ENCODE measurements at places on chromosomes 1 and 21.
A peak's percentile ranks its signal among the peaks of the same experiment; 100 is the strongest.

- no peaks in the 10 kb centered on the region for H3K27me3 ChIP-seq
- H3K4me1 ChIP-seq: no peaks in the 10 kb centered on the region
- no peak overlapping the region for H3K4me3 ChIP-seq
- H3K27ac ChIP-seq: no peak overlapping the region
- H3K36me3 ChIP-seq: no peaks in the 10 kb centered on the region
- no peak for DNase-seq
Measured at GRCh38 chr1:18064534-18064933, 43.1 kb upstream of the IGSF21 start.

DNA sequence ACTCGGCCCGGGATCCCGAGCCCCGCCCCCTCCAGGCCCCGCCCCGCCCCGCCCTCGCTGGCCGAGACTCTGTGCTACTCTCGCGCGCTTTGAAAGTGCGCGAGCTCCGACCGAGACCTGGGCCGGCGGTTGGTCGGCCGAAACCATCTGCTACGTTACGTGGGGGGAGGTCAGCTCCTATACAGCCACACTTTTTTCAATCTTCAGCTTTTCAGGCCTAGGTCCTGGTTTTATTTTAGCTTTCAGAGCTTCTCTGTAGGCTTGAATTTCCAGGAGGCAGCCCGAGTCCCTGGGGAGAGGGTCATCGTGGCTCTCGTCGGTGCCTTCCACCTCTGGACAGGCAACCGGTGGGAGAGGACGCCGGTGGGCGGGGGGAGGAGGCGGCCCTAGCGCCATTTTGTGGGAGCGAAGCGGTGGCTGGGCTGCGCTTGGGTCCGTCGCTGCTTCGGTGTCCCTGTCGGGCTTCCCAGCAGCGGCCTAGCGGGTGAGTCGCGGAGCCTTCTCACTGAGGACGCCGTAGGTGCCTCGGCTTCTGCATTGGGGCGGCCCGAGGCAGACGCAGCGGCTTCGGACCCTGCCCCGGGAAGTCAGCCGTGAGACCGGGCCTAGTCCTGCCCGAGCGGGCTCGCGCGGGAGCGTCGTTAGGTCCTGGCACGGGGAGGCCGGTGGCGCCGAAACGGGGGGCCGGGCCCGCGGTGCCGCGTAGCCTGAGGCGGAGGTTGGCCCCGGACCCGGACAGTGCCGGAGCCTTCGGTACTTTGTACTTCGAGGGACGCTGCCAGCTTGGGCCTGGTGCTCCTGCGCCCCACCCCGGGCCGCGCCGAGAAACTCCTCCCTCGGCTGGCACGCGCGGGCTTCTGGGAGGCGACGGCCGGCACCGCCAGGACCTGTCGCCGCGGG is at the start of gene TARDBP:
Gene TARDBP (plus strand): TSS at position 395 of the 900 bp plus-strand sequence. CDS start 1,074 bp downstream, outside the sequence.
- peak within 1 kb of the TSS; percentile 95 for H3K4me3 ChIP-seq
- peak within 1 kb of the TSS; percentile 99 for H3K27ac ChIP-seq
- peaks cover 27% of the 10 kb centered on the region for H3K36me3 ChIP-seq
- H3K27me3 ChIP-seq: no peaks in the 10 kb centered on the region
- H3K4me1 ChIP-seq: peaks cover 10% of the 10 kb centered on the region

DNA sequence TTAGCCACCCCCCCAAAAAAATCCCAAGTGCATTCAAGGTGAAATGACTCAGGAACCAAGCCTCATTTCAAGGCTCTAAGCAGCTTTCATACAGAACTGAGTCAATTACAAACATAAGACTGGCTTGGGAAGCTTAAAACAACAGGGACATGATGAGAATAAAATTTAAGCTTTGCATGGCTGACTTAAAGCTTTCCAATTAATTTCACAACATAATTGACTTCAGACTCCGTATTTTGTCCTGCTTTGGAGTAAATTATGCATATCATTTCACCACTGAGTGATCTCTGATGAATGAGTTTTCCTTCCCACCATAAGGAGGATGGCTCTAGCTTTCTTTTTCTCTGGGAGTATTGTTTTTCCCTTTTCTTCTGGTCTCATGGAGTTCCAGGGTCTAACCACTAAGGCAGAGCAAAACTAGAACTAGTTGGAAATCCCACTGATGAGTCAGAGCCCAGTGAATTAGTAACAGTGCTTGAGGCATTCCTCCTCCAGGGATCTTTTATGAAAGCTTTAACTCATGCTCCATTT is 72.8 kb downstream of the XCL2 start:
- no peaks in the 10 kb centered on the region for H3K27me3 ChIP-seq
- no peak for DNase-seq
- H3K27ac ChIP-seq: no peak overlapping the region
- H3K36me3 ChIP-seq: no peaks in the 10 kb centered on the region

DNA sequence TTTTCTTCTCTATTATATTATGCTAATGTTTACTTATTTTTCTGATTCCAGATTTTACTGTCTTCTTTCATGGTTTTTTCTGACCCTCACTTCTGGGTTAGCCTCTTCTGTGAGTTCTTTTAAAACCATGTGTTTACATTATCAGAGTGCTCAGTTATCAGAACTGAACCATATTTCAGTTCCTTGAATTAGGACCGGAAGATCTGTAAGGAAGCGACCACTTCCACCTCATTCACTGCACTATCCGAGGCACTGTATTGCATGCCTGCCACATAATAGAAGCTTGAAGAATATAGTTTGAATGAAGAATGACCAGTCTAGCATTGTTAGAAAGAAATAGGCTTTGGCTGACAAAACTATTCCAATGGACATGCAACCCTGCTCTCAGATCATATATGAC is 281.0 kb upstream of the DEPDC1 start:
- no peaks in the 10 kb centered on the region for H3K4me1 ChIP-seq
- H3K27ac ChIP-seq: no peak overlapping the region
- H3K36me3 ChIP-seq: no peaks in the 10 kb centered on the region
- H3K27me3 ChIP-seq: no peaks in the 10 kb centered on the region

GRCh38 chr1:239418681-239419080 is 32.3 kb downstream of the CHRM3 start:
- no peak overlapping the region for H3K27ac ChIP-seq
- no peaks in the 10 kb centered on the region for H3K4me1 ChIP-seq
- DNase-seq: no peak
- H3K36me3 ChIP-seq: no peaks in the 10 kb centered on the region
- no peak overlapping the region for H3K4me3 ChIP-seq
- H3K27me3 ChIP-seq: no peaks in the 10 kb centered on the region

DNA sequence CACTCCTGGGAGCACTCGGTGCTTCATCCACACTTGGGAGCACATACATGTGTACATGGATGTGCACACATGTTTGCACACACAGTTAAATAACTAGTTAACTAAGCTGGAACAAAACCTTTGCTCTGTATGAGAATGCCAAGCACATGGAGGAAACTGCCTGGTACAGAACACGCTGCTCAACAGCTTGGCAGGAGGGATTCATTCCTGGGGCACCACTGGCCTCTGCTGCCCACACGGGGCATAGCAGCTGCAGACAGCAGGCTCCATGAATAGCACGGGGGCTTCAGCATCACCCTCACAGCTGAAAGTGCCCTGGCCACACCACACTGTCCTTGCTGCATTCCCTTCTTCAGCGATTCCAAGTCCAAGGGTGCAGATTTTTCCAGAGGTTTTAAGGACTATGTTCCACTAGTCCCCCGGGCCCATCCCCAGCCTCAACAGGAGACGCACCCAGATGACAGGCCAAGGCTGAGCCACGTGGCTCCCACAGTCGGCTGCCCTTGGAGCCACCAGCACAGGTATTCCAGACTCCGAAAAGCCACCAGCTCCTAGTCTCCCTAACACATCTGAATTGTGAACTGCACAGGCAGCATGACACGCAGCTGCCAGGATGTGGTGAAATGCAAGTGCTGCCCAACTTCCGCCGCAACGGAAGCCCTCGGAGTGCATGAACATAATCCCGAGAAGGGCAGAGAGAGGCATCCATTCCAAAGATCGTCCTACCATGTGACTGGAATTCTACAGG is 16.9 kb downstream of the NPHP4 start:
- 0 out of 2 replicates have a peak, but pooled peaks cover 5% of the 10 kb centered on the region for H3K4me1 ChIP-seq
- H3K27me3 ChIP-seq: no peaks in the 10 kb centered on the region
- H3K27ac ChIP-seq: no peak overlapping the region
- DNase-seq: no peak
- no peak overlapping the region for H3K4me3 ChIP-seq

- DNase-seq: no peak
- no peaks in the 10 kb centered on the region for H3K4me1 ChIP-seq
- H3K27ac ChIP-seq: no peak overlapping the region
- peaks cover 17% of the 10 kb centered on the region for H3K36me3 ChIP-seq
Measured at GRCh38 chr1:231274119-231274825, 33.3 kb downstream of the GNPAT start.

- H3K36me3 ChIP-seq: no peaks in the 10 kb centered on the region
- no peaks in the 10 kb centered on the region for H3K4me1 ChIP-seq
- H3K27ac ChIP-seq: no peak overlapping the region
- no peak overlapping the region for H3K4me3 ChIP-seq
- DNase-seq: no peak
Measured at GRCh38 chr21:27466140-27466539, 499.3 kb upstream of the ADAMTS5 start.

DNA sequence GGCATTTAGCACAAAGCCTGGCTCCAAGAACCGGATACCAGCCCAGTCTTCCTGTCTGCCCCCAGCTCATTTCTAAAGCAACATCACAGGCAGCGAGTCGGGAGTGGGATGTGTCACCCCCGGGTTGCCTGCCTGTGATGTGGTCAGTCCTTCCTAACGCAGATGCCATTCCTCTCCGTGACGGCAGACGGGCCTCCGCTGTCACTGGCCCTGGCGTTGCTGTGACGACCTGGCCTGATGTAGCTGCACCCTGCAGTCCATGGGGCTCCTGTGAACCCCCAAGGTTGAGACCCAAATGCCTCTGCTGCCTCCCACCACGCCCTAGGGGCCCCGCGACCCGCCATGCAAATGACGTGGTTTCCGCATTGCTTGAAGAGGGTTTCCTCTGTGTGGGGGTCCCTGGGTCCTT is 12.3 kb downstream of the TNFRSF1B start:
- peaks cover 3% of the 10 kb centered on the region for H3K4me1 ChIP-seq
- no peaks in the 10 kb centered on the region for H3K36me3 ChIP-seq
- H3K4me3 ChIP-seq: no peak overlapping the region
- H3K27me3 ChIP-seq: no peaks in the 10 kb centered on the region

DNA sequence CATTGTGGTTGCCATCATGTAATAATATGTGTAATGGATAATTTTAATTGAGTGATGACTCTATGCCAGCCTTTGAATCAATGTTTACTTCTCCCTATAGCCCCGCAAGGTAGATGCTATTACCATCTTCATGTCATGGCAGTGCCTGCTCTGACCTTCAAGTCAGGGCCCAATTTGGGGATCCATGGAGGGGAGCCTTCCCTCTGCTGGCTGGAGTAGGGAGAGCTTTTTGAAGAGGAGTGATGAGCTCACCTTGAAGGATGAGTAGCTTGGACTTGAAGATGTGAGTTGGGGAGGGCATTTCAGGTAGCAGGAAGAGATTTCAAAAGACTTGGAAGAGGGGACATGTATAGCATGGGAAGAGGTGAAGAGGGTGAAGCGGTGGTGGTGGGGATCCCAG is 189.2 kb downstream of the FOXD2 start:
- H3K4me3 ChIP-seq: no peak overlapping the region
- H3K27ac ChIP-seq: no peak overlapping the region
- DNase-seq: no peak

DNA sequence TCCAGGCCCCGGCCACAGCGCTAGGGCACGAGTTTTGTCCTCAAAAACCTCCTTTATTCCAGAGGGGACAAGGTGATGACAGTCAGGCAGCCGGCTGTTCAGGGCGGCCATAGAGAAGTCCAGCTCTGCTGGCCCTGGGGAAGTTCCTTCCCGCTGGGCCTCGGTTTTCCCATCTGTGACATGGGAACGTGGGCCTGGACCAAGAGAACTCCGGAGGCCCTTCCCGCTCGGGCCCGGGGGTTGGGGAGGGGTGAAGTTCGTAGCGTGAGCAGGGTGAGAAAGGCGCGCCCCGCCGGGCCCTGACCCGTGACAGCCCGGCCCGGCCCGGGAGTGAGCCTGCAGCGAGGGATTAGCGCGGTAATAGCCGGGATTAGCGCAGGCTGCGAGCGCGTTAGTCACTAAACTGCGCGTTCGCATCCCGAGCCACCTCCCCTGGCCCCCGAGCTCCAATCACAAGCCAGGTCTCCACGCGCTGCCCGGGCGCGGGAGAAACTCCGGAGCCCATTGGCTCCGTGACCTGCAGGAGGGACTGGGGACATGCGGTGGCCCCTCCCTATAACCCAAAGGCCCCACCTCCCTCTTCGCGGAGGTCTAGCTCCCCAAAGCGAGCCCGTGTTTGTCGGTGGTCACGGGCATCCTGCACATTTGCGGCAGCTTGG is 29.8 kb upstream of the PADI2 start:
- DNase-seq: no peak
- H3K4me1 ChIP-seq: no peaks in the 10 kb centered on the region
- H3K4me3 ChIP-seq: no peak overlapping the region
- H3K27ac ChIP-seq: no peak overlapping the region
- H3K27me3 ChIP-seq: no peaks in the 10 kb centered on the region
- H3K36me3 ChIP-seq: no peaks in the 10 kb centered on the region

- no peaks in the 10 kb centered on the region for H3K27me3 ChIP-seq
- no peak for DNase-seq
- H3K4me1 ChIP-seq: peaks cover 17% of the 10 kb centered on the region
- no peak overlapping the region for H3K4me3 ChIP-seq
Measured at GRCh38 chr1:159906960-159907359, 7.0 kb upstream of the CFAP45 start.

DNA sequence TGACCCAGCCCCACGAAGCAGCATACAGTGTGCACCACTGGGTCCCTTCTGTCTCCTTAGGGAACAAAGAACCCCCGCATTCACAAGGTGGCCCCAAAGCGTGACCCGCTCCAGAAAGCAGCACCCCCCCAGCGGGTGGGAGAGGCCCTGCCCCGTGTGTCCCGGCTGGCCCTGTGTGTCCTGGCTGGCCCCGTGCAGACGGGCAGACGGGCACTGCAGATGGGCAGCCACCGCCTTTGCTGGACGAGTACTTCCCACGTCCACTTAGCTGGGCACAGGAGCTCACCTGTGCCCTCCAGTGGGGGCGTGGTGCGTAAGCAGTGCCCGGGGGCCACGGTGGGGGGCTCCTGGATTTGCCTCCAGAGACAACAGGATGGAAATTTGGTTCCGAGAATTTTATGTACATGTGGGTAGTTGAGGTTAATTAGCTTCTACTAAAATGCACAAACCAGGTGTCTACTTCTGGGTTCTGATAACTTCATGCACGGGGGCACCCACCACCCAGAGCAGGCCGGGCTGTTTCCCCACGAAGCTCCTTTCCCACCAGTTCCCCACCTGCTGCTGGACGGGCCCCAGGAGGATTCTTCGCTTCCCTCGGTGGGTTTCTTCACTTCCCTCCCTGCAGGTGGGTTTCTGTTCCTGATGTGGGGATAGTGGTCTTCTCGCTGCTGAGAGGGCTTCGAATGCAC is 33.2 kb upstream of the SLC19A1 start:
- H3K27me3 ChIP-seq: no peaks in the 10 kb centered on the region
- no peak overlapping the region for H3K4me3 ChIP-seq
- no peaks in the 10 kb centered on the region for H3K36me3 ChIP-seq
- H3K27ac ChIP-seq: no peak overlapping the region
- peaks cover 4% of the 10 kb centered on the region for H3K4me1 ChIP-seq

GRCh38 chr21:33027401-33028286 is 1.9 kb downstream of the OLIG2 start:
- no peak overlapping the region for H3K4me3 ChIP-seq
- peak; percentile 73 for DNase-seq
- H3K27ac ChIP-seq: no peak overlapping the region
- peaks cover 24% of the 10 kb centered on the region for H3K4me1 ChIP-seq

GRCh38 chr1:10706376-10706913 is 90.0 kb downstream of the CASZ1 start:
- H3K27me3 ChIP-seq: no peaks in the 10 kb centered on the region
- no peak overlapping the region for H3K27ac ChIP-seq
- H3K4me1 ChIP-seq: peaks cover 5% of the 10 kb centered on the region
- no peak for DNase-seq
- no peaks in the 10 kb centered on the region for H3K36me3 ChIP-seq

All from H1 (cell line).